Erythroblast (primary cell): ENCODE measurements at places on chromosomes 5 and 9.
A peak's percentile ranks its signal among the peaks of the same experiment; 100 is the strongest.

DNA sequence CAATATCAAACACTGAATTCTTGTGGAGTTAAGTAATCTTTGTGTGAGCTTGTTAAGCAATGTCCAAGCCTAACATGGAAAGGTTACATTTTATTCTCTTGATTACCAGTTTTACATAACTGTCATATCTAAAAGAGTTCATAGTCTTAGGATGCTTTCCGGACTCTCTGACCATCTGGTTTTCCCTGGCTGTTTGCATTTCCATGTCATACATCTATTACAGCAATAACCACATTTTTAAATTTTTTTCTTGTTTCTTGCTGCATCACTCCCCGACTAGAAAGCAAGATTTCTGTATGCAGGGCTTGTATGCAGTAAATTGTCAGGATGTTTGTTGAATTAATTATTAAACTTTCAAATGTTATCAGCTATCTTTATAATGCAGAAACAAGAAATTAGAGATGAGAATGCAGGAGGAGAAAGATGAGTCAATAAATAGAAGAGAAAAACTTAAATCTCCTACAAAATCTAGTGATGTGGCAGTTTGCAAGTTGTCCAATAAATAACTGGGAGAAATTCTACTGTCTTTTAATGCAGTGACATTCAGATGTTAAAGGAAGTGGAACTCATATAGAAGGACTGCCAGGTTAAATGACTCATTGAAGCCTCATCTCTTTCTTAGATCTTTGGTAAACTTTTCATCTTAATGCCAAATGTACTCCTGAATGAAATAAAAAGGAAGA lies 179.6 kb upstream of the SGCD start:
- no peak for DNase-seq

DNA sequence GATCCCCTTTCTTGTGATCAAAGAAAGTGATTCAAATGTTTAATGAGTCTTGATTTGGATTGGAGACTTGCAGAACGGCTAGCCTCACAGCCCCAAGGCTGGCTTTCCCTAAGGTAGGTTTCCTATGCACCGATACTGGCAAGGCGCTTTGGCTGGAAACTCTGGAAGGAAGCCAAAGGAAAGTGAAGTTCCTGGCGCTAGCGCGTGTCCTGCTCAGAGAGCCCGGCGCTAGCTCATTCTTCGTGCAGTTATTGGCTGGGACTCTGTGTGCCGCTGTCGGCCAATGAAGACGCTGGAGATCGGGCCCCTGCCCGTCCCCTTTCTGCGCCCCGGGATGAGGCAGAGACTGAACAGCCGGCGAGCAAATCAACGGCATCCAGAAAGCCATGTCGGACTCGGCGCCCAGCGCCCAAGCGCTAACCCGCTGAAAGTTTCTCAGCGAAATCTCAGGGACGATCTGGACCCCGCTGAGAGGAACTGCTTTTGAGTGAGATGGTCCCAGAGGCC lies at the start of gene PCDHGC3:
TSS of gene PCDHGC3 (plus strand) at position 342 of the 507 bp plus-strand sequence. CDS start at position 493, 151 bp downstream.
- no peak for DNase-seq

DNA sequence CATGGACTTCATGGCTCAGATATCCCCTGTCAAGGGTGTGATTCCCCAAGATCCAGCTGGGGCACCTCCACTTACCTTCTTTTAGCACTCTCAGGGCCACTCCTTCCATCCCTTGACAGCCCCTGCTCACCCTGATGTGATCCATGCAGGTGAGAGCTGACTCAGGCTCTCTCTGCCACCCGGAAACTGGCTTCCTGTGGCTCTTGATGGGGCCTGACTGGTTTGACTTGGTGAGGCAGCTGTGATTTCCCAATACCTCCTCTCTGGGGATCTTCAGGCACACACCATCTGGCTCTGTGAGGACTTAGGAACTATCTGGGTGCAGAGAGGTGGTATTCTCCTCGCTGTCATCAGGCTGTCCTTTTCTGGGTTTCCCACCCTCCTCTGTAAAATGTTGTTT lies 7.9 kb upstream of the FAT2 start:
- no peak for DNase-seq

DNA sequence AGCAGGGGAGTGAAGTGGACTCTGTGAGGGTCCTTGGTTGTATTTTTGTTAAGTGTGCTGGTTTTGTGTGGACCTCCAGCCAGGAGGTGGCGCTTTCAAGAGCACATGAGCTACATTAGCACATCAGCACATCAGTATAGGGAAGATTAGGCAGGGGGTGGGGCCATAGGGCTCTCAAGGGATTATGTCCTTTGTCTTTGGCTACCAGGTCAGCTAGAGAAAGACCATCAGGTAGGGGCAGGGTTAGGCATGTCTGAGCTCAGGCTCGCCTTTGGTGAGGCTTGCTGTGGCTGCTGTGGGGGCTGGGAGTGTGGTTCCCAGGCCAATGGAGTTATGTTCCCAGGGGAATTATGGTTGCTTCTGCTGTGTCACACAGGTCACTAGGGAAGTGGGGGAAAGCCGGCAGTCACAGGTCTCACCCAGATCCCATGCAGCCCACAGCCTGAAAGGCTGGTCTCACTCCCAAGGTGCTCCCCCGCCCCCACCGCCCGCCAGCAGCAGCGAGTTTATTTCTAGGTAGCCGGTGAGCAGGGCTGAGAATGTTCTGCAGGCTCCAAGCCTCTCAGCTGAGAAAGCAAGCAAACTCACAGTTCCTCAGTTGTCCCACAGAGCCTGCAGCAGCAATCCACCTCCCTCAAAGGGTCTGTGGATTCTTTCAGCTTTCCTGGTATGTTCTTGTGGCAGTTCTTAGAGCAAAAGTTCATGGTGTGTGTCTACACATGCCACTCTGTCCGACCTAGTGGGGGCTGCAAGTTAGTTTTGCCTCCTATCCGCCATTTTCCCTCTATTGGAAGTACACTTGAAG lies 13.7 kb downstream of the OR1J1 start:
- DNase-seq: peak; percentile 46

GRCh38 chr5:44535621-44536020 lies 146.4 kb upstream of the FGF10 start:
- DNase-seq: no peak

DNA sequence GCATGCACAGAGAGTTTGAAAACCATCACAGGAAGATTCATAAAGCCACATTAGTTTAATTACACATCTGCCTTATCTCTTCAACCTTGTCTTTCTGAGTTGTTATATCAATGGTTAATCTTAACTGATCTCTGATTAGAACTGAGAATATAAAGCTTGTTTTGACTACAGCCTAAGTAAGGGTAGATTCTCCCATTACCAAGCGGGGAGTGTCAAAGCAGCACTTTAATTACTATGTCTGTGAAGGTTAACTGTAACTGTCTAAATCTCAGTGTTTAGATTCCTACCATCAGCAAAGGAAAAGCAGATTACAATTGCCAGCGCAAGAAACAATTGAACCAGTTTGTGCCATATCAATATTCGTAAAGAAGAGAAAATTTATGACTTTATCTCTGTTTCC lies 348.7 kb downstream of the CDH12 start:
- DNase-seq: no peak

DNA sequence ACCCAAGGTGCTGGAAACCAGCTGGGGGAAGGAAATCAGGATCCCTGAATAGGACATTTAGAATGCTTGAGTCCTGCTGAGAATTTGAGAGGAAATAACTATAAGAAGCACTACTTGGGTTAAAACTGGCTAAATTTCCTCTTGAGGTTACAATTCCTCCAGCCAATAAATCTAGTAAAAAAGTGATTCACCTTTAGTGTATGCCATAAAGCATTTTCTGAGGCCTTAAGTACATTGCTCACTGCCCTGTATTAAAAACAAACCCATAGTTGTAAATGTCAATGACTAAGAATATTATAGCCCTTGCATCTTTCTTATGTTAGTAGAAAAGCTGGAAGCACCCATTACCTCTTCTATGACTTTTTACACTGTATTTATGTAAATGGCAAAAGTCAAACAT lies 634.7 kb upstream of the ARRDC3 start:
- DNase-seq: no peak

GRCh38 chr9:132763574-132763973 lies 93.3 kb downstream of the GTF3C4 start:
- DNase-seq: no peak

DNA sequence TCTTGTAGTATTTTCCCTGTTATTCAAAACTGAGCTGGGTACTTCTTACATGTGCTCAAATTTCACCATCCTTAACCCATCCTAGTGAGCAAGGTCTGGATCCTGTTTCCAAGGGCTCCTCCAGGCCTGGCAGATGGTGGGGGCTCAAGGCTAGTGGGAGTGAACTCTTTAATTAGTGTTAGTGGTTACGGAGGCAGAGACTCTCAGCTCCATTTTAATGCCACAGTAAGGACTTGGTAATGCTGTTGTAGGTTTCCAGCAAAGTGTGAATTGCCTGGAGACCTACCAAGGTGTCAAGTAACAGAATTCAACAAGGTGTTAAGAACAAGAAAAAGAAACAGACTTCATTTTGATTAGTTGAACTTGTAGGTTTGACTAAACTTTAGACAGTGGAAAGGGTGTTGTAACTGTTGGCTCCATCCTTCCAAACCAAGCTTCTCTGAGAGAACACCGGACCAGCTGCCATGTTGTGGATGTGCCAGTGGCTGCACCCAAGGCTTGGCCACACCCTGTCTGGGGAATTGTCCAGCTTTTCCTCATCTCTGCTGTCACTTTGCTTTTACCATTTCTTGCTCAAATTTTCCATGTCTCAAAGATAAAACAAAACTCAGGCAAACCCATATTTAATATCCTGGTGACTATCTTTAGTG lies 98.7 kb downstream of the ADCY2 start:
- DNase-seq: no peak

DNA sequence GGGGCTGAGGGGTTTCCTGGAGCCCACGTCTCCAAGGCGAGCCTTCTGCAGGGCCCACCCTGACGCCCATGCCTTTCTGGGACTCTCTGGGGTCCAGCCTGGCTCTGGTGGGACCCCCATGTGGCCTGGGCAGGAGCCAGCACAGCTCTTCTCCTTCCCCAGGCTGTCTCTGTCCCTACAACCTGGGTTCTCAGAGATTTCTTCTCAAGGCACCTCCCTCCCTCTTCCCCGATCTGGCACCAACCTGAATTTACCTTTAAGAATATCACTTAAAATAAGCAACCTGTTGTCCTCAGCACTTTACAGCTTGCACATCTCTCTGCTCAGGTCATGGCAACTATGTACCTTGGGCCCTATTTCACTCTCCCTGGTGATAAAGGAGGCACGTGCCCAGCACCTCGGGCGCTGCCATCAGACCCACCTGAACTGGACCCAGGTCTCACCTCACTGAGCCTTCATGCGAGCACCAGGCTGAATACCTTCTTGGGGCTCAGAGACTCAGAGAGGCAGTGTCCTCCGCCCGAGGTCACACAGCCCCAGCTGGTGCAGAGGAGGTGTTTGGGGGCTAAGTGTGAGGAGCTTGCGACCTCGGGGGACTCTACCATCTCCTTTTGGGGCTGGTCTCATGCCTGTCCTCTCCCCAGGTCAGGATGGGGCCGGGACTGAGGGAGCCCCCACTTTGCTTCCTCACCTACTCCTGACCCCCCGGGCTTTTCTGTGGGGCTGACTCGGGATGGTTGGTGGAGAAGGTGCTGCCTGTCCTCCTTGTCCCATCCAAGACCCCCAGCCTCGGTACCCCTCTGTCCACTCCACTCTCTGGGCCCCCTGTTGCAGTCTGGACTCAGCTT lies 217.7 kb downstream of the C9orf50 start:
- DNase-seq: no peak

DNA sequence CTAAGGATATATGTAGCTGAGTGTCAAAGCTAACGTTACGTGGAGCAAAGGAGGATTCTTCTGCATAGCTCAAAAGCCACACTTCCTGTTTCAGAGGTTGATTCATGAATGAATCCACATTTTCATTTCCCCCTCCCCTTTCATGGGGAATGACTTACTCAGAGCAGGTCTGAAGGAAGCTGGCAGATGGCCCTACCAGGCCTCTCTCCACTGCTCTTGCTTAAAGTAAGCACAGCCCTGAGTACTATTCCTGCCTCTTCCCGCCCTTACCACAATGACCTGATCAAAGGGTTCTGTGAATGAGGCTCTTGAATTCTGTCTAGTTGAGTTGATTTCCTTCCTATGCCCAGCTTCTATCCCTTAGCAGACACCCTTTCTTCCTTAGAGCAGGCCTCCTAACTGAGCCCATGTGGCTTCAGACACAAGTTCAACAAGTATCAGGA lies 6.3 kb downstream of the IGIP start:
- DNase-seq: no peak

- no peak for DNase-seq
Observed at GRCh38 chr5:96214442-96215197, 218.4 kb downstream of the PCSK1 start.

DNA sequence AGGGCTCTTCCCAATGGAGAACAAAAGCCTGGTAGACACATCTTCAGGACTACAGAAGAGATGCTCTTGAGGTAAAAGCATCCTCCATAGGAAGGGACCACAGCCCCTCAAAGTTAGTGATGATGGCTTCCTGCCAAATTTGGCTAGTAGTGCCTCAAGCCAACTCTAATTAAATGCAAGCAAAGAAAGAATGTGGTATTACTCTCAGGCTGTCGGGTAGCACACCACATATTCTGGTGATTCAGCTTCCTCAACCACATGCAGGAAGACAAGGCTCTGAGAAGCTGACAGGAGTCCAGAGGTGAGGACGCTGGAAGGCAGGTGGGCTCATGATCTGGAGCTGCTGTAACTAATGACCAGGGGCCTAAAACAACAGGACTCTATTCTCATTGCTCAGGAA lies 37.2 kb upstream of the S1PR3 start:
- no peak for DNase-seq

- DNase-seq: peak; percentile 13
Observed at GRCh38 chr5:38420691-38421390, 135.6 kb downstream of the LIFR start.

DNA sequence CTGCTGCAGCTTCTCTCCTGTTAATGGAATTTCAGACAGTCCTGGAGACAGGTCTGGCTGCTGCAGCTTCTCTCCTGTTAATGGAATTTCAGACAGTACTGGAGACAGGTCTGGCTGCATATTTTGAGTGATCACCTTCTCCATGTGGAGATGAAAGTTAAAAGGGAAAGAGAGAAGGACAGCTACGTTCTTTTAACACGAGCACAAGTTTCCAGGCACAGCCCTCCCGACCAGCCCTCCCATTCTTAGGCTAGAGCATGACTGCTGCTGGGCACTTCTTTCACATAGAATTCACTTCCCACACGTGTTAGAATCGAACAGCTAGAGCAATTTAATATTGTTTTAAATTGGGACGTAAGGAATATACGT lies 133.3 kb upstream of the DMRT1 start:
- DNase-seq: no peak

DNA sequence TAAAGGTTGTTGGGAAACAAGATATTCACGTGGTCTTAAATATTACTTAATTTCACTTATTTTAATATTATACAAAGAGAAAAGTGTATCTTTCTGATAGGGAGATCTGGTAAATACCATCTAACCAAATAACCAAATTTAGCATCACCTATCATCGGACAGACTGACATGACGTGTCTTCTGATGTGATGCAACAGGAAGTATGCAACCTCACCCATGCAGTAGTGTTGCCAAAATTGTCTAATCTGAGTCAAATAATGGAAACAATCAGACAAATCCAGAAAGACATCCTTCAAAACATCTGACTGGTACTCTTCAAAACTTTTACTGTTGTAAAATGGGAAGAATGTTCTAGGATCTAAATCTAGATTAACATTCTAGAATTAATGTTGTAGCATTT lies 148.0 kb downstream of the FGF1 start:
- DNase-seq: no peak
